ENCODE measurements at places on chromosomes 13 and 19. TPM values are rescaled to one million over a fixed set of nuclear protein-coding genes. Genes with fewer than 3 reads are reported as not detected.

ABHD8 gene
- total RNA-seq: 12.0 TPM

CEACAM21 gene
- 0.51 TPM for total RNA-seq

UPK1A gene
- not detected for total RNA-seq

TMEM86B gene
- total RNA-seq: 5.9 TPM

LSM14A gene
- total RNA-seq: 192 TPM

LRRC25 gene
- not detected for total RNA-seq

KLK8 gene
- not detected for total RNA-seq

OR7D2 gene
- total RNA-seq: 0.41 TPM

CEACAM8 gene
- total RNA-seq: not detected

ZNF682 gene
- total RNA-seq: 26.6 TPM

CEACAM19 gene
- total RNA-seq: 2.2 TPM

NECTIN2 gene
- total RNA-seq: 248 TPM

SHC2 gene
- total RNA-seq: 56.5 TPM

DCLK1 gene
- total RNA-seq: 34.8 TPM

NLRP4 gene
- total RNA-seq: not detected

PRSS57 gene
- total RNA-seq: not detected

CACNG7 gene
- 3.4 TPM for total RNA-seq

MYADM gene
- total RNA-seq: 112 TPM

ADGRL1 gene
- 85.0 TPM for total RNA-seq

CEACAM16 gene
- not detected for total RNA-seq

LMTK3 gene
- total RNA-seq: 14.5 TPM

STAP2 gene
- total RNA-seq: 13.3 TPM

IGFL3 gene
- 0.38 TPM for total RNA-seq

ATCAY gene
- 2.2 TPM for total RNA-seq
